Activated naive CD8-positive, alpha-beta T cell treated with anti-CD3 and anti-CD28 coated beads, Interleukin-2, amount 10 ng/mL, durations not matched to agents 7 days and 5 days (primary cell): ENCODE measurements at places on chromosomes 1 and 21.
A peak's percentile ranks its signal among the peaks of the same experiment; 100 is the strongest.

- DNase-seq = no peak
Measured at GRCh38 chr21:17146426-17146825, 366.4 kb upstream of the CXADR start.

GRCh38 chr1:52296345-52296744 is 69.7 kb downstream of the CC2D1B start:
- DNase-seq = no peak

DNA sequence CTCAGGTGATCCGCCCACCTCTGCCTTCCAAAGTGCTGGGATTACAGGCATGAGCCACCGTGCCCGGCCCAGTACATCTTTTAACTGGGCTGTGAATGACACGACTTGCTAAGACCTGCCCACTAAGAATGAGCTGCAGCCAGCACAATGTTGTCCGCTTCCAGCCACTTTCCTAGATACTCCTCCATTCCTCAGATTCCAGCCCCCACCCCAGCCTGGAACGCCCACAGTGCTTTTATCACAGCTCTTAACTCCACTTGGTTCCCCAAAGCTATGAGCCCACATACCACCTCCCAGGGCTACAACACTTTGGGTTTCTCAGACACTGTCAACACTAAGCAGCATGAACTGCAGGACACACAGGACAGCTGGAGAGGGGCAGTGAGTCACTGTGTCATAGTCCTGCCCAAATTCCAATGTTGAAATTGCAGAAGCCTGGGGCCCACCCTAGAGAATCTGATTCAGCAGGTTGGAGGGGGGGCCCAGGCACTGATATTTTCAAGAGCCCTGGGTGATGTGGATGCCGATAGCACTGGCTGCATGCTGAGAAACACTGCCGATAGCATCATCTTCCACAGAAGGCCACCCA is 58.0 kb downstream of the ACBD3 start:
- peak; percentile 15 for DNase-seq

GRCh38 chr1:65177457-65177856 is 29.5 kb downstream of the AK4 start:
- no peak for DNase-seq

DNA sequence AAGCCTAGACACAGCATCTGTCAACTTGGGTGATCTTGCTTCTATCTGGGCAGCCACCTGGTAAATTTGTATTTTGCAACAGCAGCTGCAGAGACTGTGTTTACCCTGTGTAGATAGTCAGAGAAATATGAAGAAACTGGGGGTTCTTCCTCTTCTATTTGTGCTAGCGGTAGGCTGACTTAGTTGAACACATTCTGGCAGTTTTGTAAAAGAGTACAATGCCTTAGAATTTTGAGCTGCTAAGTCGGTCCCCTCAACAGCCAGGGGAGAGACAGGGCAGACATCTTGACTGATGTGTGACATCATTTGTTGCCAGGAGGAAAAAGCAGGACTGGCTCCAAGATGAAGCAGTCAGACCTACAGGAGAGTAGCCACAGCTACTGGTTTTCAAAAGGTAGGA is 53.7 kb downstream of the KCNJ6 start:
- no peak for DNase-seq
